ENCODE measurements at places on chromosomes 2 and 18. TPM values are rescaled to one million over a fixed set of nuclear protein-coding genes. Genes with fewer than 3 reads are reported as not detected.

CFAP65 gene
- not detected for total RNA-seq

ANKAR gene
- 10.3 TPM for total RNA-seq

CDCA7 gene
- 1.00 TPM for total RNA-seq

SPEG gene
- 199 TPM for total RNA-seq

HTR2B gene
- 2.9 TPM for total RNA-seq

CTIF gene
- total RNA-seq, result 84.3 TPM

SPAST gene
- total RNA-seq, result 8.1 TPM

USP14 gene
- total RNA-seq, result 44.3 TPM

ACADL gene
- 6.2 TPM for total RNA-seq

MC4R gene
- total RNA-seq, result not detected

SYT4 gene
- not detected for total RNA-seq

PJVK gene
- 1.6 TPM for total RNA-seq

FABP1 gene
- total RNA-seq, result not detected

CYP27A1 gene
- 5.2 TPM for total RNA-seq

SLC40A1 gene
- total RNA-seq, result 30.3 TPM

CYBRD1 gene
- 39.7 TPM for total RNA-seq

AQP4 gene
- total RNA-seq, result 0.75 TPM

PGAP1 gene
- 7.7 TPM for total RNA-seq

RIT2 gene
- not detected for total RNA-seq

DCC gene
- not detected for total RNA-seq

ARL6IP6 gene
- total RNA-seq, result 6.4 TPM

SKOR2 gene
- total RNA-seq, result not detected

SLC23A3 gene
- total RNA-seq, result 0.48 TPM

RGPD3 gene
- 0.08 TPM for total RNA-seq

DSEL gene
- 3.4 TPM for total RNA-seq

TACR1 gene
- total RNA-seq, result not detected

PSMA8 gene
- not detected for total RNA-seq

IL1F10 gene
- not detected for total RNA-seq

ACVR1C gene
- 0.59 TPM for total RNA-seq

Measured in cardiac septum (tissue), 1 donor.